AG10803 (cell line): ENCODE measurements at places on chromosomes 7 and 10.

GRCh38 chr10:129467359-129468064, 471 bp downstream of the MGMT start:
- peak; percentile 29 for DNase-seq

DNA sequence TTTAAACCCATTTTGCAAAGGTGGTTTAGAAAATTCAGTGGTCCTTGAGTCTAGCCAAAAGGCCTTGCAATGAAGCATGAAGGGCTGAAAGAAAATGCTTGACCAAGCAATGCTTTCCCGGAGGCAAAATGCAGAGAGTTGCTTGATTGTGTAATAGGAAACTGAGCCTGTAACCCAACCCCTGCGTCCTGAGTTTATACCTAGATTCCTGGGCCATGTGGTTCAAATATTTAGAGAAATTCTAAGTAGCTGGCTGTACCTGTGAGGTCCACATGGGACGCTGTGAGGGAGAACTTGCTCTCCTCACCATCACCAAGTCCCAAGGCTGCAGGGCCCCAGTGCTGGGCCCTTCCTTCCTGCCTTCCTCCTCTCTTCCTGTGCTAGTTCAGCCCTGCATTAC, 45.7 kb downstream of the CXCL12 start:
- DNase-seq: no peak

GRCh38 chr10:8112230-8112905, 57.9 kb downstream of the GATA3 start:
- no peak for DNase-seq

GRCh38 chr7:25968205-25968993, 183.6 kb upstream of the NFE2L3 start:
- no peak for DNase-seq

DNA sequence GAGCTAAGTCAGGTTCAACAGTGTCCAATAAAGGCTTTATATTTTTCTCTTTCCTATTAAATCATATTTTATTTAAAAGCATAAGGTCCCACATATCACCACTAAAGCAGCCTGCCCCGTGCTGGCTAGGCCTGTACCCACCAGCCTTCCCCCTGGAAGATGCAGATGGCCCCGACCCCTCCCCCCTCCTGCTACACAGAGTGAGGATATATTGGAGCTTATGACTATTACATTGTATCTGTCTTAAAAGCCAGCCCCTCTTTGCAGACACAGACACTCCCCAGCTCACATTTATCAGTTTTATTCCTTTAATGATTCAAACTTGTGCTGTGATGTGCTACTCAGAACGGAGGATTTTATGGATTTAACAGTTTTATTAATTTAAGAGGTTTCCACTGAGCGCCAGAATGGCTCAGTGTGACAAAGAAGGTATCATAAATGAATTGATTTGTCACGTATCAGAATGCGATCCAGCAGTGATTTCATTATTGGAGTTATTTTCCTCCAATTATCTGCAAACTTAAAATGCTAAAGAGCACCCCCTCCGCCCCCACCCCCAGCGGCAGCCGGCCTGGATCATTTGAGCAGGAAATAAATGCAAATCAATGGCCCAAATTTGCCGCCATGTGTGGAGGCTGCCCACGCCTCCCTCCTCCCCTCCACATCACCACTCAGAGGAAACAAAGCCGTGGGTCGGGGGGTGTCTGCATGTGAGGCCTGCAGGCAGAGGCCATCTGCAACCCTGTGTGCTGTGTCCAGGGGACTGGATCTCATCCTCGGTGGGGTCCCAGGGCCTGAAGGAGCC, 72.6 kb upstream of the ZMIZ1 start:
- DNase-seq: no peak

GRCh38 chr7:129785685-129786514, 166.9 kb downstream of the UBE2H start:
- no peak for DNase-seq

- peak; percentile 55 for DNase-seq
Observed at GRCh38 chr7:105003872-105004510, 10.0 kb upstream of the KMT2E start.

DNA sequence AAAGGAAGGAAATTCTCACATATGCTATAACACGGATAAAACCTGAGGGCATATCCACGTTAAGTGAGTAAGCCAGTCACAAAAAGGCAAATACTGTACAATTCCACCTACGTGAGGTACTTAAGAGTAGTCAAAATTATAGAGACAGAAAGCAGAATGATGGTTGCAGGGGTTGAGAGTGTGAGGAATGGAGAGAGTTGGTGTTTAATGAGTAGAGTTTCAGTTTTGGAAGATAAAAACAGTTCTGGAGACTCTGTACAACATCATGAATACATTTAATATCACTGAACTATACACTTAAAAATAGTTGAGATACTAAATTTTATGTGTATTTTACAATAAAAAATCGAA, 95.1 kb downstream of the SNX13 start:
- no peak for DNase-seq

DNA sequence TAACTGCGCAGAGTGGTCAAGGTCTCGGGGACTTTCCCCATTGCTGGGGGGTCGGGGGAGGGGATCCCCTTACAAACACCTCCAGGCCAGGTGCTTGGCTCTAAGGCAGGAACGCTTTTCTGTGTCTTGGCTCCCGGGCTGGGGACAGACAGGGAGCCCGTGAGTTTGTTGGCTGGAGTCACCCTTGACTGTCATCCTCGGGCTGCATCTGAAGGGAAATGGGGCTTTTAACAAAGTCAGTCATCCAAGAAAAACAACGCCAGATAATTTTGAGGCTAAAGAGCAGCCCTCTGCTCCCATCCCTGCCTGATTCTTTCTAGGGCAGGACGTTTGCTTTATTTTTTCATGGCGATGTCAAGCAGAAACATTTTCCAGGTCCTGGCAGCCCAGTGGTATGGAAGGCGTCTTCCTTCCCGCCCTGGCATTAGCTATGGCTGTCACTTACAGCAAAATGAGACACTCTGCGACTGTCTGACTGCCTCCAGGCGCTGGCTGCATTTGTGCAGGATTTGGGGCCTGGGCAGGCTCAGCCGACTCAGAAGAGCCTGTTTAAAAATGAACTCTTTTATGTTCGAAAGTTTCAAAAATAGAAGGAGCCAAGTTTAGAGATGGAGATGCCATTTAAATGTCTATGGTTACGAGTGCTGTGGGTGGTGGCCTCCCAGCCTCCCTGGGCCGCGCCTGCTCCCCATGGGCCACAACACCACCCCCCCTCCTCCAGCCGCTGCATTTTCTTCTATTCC, 54.7 kb upstream of the TNS3 start:
- no peak for DNase-seq

DNA sequence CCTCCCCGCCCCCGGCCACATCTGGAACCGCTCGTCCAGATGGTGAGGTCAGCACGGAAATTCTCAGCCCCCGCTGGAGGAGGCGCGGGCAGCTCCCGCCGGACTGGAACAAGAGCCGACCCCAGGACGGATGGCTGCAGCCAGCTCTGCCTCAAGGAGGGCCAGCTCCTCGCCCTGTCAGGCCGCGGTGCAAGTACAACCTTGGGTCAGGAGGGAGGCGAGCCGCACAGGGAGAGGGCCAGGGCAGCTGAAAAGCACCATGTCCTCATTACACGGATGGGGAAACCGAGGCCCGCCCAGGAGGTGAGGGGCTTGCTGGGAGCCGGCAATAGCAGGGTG, 3.8 kb upstream of the GRIFIN start:
- DNase-seq: no peak

DNA sequence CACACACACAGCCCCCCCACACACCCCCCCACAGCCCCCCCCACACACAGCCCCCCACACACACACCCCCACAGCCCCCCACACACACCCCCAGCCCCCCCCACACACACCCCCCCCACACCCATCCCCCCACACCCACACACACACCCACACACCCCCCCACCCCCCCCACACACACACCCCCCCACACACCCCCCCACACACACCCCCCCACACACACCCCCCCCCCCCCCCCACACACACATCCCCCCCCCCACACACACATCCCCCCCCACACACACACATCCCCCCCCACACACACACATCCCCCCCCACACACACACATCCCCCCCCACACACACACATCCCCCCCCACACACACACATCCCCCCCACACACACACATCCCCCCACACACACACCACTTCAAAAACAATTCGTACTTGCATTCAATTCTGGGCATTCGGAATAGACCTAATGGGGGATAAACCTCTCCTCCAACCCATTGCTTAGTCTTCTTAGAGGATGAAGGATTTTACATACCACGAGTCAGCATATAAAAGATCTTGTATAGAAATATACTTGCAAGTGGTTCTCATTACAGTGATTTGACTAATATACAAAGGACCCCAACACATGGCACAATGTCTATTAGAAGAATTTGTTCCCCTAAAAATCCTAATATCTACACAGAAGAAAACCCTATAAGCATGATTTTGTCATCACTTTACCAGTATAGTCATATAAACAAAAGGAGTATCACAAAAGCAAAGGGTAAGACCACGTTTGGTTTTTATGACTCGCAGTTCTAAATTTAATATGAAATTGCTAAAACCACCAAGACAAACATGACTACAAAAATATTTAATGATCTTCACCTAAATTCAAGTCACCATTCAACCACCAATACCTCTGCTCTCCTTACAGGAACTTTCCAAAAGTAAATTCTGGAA, 80.9 kb downstream of the DIP2C start:
- DNase-seq: peak; percentile 29

- DNase-seq: peak; percentile 39
Observed at GRCh38 chr7:93150200-93150835, 2.1 kb upstream of the SAMD9L start.

- peak; percentile 93 for DNase-seq
Observed at GRCh38 chr10:95260397-95260881, 30.4 kb downstream of the PDLIM1 start.

GRCh38 chr10:48683424-48683823, 1.2 kb upstream of the WDFY4 start:
- DNase-seq: no peak

DNA sequence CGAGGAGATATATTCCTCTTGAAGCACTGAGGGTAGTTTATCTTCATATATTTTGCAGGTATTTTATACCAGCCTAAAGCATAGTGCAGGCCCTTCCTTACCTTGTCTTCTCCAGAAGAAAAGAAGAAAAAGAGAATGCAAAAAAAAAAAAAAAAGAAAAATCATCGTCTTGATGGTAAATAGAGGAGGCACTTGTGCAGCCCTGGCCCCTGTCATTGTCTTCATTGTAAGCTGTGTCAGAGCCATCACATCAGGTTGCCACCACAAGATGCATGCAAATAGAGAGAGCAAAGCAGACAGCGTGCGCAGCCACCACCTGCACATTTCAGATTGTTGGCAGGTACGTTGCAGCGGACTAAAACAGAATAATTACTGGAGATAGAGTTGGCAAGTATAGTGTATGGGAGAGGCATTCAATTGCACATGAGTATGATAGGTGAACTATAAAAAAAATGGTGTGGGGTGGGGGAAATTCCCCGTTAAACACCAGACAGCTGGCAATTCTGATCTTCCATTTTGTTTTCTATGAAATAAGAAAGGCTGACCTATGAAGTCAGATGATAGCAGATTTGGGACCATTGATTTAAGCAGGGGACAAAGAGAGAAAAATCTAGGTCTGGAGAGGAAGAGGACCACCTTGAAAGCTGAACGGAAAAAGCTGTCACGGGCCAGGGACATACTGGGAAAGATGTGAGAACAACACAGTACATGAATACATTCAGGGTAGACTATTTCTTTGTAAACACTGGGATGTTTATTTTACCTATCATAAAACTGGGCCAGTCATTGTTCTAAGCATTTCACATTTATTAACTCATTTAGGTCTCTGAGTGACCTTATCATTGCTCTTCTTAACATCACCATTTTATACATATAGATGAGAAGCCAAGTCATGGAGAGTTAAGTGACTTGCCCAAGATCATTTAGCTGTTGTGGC, 306.3 kb upstream of the SP8 start:
- no peak for DNase-seq

DNA sequence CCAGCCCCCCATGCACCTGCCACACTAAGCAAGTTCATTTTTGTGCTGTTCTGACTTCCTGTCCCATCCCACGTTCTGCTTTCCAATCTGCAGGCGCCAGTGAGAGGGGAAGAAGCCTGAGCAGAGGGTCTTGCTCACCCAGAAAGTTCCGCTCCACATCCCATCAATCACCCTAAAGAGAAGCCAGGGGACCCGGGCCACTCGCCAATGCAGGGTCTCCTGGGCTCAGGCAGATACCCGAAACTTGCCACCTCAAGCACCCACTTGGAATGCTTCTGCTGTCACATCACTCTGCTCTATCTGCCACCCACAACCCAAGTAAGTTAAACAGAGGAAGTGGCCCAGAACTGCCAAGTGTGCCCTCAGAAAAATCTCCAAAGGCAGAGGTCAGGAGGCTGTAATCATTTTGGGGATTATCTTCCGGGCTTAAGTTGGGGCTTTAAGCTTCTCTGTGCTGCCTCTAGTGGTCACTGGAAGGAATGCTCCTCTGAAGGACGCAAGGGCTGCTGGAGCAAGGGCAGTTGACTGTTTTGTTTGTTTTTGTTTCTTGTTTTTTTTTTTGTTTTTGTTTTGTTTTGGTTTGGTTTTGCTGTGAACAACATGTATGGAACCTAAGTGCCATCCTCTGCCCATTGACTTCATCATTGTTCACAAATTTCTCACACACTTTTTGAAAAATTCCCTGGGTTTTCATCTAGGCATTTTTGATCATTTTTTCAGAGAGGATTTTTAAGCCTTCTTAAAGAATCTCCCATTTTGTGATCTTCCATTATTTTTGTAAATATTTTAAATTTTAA, 25.5 kb downstream of the PRR15 start:
- peak; percentile 33 for DNase-seq

DNA sequence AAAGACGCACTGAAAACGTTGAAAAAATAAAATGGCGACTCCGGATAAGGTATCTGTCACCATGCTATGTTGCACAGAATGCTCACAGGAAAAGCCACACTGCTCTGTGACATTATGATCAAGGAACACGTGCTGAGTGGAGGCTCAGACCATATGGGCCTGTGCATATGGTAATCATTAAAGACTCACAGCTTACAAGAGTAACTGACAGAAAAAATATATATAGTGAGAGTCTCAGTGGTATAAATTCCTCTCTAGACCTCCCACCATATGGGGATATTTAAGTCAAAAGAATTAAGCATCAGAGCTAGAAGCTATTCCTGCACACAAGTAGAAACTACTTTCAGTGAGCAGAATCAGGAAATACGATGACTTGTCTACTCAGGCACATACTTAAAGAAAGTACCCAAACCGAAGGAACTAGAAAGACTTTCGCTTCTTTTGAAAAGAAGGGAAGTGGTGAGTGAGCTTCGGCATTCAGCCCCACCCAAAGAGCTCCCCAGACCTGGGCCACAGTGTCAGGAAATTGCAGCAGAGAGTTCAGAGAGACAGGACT, 65.1 kb upstream of the MPP7 start:
- no peak for DNase-seq

- DNase-seq: no peak
Observed at GRCh38 chr7:131556909-131557651, 652 bp upstream of the PODXL start.
